Daoy (cell line): ENCODE measurements at places on chromosomes 12 and 14. TPM values are rescaled to one million over a fixed set of nuclear protein-coding genes. Genes with fewer than 3 reads are reported as not detected.

GEMIN2 gene
- total RNA-seq = 68.2 and 92.5 TPM in 2 replicates

GSG1 gene
- 0.06 TPM in 1 of 2 replicates, not detected in the other for total RNA-seq

AGAP2 gene
- 0.03 and 0.29 TPM in 2 replicates for total RNA-seq

DNA sequence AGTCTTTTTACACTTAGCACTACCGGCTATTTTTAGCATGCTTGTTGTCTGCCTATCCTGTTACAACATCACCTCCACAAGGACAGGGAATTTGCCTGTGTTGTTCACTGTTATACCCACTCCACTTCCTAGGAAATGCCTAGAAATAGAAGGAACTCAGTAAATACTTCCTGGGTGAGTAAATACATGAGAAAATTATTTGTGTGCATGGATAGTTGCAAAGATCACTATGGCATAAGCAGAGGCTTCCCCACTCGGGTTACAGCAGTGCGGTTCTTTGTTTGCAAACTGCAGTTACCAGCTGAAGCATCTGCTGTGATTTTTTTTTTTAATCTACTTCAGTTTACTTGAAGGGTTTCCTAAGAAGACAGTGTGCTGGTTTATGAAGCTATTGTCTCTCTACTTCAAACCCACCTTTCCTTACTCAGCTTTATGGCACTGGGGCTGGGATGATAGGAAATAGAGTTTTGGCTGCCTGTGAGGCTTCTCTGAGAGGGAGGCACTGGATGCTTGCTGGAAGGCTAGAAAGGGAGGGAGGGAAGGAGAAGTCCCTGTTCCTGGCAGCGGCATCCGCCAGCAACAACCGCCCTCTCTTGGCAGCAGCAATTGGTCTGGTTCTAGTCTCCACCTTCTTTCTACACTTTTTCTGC lies 29.0 kb downstream of the PDE6H start:
- no peak for DNase-seq

DNA sequence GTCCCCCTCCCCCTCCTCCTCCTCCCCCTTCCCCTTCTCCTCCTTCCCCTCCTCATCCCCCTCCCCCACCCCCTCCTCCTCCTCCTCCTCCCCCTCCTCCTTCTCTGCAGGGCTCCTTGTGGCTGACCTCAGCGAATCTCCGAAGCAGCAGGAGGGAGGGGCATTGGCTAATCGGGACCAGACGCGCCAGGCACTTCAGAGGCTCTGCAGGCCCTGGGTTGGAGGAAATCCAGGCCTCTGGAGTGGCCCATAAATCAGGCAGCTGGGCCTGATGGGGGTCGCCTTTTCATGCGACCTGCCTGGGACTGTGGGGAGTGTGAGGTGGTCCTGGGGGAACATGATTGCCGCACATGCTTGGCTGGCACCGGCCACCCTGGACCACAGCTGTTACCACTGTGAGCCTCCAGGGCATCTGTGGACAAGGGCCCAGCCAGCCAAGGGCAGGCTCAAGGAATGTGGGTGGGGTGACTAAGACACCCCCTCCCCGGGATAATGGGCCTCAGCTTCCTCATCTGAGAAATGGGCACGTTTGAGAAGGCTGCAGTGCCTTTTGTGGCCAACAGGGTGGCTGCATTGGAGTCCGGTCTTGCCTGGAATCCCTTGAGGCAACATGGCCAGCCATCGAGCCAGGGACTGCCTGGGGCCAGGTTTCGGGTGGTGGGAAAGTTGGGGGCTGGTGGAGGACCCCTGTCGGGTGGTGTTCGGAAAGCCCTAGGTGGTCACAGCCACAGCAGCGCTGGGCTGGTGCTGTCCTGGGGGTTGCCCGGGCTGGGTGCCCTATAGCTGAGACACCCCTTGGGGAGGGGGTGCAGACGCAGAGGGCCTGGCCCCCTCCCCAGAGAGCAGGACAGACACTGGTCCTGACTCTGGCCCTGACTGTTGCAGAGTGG lies 12.0 kb downstream of the KIF26A start:
- peak; percentile 65 for DNase-seq

GRCh38 chr12:10031321-10031720 lies 839 bp downstream of the CLEC9A start:
- no peak for DNase-seq

GRCh38 chr12:113083863-113084435 lies 27.4 kb downstream of the DTX1 start:
- no peak for DNase-seq

GRCh38 chr14:105273062-105273461 lies 24.7 kb downstream of the BTBD6 start:
- DNase-seq = no peak

DNA sequence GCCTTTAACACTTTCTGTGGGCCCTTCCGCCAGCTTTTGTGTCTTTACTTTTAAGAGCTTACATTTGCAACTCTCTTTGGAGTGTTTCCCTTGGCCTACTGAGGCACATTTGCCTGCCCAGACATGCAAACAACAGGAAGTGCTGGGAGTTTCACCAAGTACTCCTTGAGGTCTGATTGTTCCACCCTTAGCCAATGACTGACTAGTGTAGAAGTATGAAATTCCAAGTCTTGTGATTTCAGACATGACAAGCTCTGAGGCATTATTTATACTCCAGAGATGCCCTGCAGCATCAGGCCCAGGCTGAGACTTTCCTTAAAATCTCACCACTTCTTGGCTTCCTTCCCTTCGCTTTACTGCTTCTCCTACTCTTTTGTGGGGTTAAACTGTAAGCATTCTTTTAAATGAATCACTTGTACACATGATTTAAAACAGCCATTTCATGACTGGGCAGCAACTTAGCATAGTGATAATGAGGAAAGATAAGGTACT lies 174.1 kb downstream of the SLC6A15 start:
- DNase-seq = peak; percentile 42

DNA sequence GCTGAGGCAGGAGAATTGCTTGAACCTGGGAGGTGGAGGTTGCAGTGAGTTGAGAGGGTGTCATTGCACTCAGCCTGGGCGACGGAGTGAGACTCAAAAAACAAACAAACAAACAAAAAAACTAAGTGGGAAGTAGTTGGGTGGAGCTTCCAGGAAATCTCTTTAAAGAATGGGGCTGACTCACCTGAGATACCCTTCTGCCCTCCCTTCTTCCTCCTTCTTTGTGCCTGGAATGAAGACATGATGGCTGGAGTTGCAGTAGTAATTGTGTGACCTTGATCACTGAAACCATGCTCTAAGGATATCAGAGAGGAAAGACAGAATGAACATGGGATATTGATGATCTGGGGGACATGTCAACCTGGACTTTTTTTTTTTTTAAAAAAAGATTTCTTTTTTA lies 87.6 kb upstream of the MED13L start:
- no peak for DNase-seq

DNA sequence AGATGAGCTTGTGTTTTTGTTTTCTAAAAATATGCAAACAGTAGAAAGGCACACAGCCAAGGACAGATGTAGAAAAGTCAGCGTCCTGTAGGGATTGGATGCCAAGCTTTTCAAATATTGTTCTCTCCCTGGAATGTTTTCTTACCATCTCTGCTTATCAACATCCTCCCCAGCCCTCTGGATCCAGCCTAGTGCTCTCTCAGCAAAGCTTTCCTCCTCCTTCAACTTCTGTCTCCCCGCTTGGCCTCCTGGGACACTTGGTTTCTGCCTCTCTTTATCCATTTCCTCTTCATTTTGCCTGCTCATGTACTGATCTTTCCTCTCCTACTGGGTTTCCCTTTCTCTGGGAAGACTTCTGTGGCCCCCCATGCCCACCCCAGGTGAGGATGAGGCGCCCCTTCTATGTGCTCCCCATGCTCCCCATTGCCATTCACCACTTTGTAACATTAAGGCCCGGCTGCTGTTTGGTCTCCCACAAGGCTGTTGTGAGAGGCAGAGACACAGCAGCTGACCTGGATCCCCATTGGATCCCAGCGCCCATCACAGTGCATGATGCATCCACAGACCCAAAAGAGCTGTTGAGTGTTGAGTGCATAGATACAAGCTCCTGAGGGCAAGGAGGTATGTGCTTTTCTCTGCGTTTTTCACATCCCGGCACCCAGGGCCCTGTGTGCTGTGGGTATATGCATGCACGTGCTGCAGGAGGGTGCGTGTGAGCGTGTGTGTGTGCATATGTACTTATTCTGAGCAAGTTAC lies 38.2 kb downstream of the EVL start:
- DNase-seq = no peak

GRCh38 chr12:114812384-114812783 lies 128.4 kb upstream of the TBX3 start:
- no peak for DNase-seq
